DND-41 (cell line): ENCODE measurements at places on chromosomes 13 and 19.

DNA sequence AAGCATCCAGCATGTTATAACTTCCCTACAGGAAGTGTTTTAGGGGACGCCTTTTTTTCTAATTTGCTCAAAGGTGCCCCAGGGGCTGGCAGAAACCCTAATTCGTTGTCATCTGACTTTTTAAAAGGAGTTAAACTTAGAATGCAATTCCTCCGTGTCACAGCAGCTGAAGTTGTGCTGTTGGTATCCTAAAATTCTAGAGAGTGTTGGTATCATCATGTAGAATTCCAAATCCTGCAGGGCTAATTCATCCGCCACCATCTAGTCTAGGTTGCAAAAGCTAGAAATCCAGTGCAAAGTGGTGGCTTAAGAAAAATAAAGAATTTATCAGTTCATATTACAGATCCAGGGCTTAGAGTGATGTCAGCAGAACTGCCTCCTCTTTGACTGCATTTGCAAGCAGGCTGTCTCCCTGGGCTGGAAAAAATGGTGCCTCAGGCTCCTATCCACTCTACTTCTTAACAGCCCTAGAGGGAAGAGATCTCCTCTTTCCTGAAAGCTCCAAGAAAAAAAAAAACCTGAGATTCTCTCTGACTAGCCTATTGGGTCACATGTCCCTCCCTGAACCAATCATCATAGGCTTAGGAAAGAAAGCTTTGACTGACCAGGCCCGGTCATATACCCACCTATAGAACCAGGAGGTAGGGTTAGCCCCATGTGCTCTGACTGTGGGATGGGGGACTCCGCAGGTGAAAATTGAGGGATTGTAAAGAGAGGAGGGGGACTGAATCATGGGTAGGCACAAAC is 73.0 kb downstream of the MAP4K1 start:
- peak; percentile 37 for DNase-seq

- no peak for DNase-seq
Observed at GRCh38 chr13:30730526-30730925, 4.8 kb upstream of the ALOX5AP start.

GRCh38 chr19:11168568-11168967 is 13.0 kb upstream of the SPC24 start:
- DNase-seq, result no peak

DNA sequence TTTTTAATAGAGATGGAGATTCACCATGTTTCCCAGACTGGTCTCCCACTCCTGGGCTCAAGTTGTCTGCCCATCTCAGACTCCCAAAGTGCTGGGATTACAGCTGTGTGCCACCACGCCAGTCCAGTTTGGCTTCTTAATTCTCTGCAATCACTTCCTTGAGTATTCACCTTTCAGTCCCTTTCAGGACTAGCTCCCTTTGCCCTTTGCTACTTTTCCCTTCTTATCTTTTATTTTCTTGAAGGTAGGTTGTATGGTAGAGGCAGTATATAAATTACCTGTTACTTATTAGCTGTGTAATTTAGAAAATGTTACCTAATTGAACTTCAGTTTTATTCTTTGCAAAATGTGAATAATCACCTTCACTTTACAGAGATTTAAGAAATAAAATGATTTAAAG is 285.8 kb downstream of the FGF9 start:
- no peak for DNase-seq

DNA sequence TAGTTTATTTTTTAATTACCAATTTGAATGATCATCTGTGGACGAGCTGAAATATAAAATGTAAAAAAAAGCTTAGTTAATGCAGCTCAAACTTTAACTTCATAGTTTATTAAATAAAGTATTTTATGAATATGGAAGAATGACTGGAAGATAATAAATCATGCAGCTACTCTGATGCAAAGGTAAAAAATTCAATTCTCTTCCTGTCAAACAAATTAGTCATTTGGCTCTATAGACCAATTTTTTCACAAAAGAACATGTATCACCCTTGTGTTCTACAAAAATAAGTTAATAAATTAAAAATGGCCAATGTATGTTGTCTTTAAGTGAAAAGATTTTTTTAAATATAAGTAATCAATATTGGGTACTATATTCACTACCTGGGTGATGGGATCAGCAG is 26.2 kb downstream of the EXOSC8 start:
- DNase-seq, result no peak

DNA sequence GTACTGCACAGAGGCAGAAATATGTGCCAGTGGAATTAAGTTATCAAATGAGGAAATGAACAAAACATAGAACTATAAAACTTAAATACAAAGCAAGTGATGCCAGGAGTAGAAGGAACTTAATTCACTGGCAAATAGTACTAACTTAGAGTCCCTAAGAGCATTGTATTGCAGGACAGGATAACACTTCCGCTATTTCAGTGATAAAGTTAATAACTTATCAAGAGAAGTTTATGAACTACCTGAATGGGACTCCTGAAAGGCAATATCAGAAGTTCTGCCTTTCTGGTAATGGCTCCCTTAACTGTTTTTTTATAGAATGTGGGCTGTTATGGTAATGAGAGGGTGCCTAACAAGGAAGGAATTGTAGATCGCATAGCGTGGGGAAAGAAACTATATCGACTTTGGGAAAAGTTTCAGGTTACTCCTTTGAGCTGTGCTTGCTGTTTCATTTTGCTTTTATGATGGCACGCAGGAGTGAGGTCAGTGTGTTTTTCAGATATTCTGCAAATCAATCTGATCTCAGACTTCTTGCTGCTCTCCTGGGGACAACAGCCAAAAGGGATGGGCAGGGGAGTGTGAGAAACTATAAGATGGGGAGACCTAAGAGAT is 95.3 kb upstream of the MLNR start:
- no peak for DNase-seq

GRCh38 chr13:108911807-108912206 is 282.4 kb downstream of the MYO16 start:
- no peak for DNase-seq

GRCh38 chr13:65188721-65189120 is 2041.4 kb downstream of the PCDH9 start:
- DNase-seq, result no peak

- no peak for DNase-seq
Observed at GRCh38 chr13:38086721-38087120, 217.1 kb upstream of the TRPC4 start.

DNA sequence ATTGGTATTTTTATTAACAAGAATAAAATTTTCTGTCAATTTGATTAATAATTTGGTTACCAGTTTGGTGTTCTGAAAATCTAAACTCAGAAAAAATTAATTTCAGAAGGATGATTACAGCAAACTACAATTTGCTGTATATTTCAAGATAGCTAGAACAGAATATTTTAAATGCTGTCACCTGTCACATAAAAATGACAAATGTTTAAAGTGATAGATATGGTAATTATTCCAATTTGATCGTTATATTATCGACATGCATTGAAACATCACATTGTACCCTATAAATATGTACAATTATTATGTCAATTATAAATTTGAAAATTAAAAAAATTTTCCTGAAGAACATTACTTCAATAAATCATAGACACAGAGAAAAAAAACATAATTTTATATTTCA is 56.9 kb upstream of the SLITRK5 start:
- DNase-seq, result no peak

GRCh38 chr13:108769213-108770070 is 140.0 kb downstream of the MYO16 start:
- no peak for DNase-seq

GRCh38 chr19:30886222-30886621 is 463.0 kb downstream of the TSHZ3 start:
- no peak for DNase-seq

DNA sequence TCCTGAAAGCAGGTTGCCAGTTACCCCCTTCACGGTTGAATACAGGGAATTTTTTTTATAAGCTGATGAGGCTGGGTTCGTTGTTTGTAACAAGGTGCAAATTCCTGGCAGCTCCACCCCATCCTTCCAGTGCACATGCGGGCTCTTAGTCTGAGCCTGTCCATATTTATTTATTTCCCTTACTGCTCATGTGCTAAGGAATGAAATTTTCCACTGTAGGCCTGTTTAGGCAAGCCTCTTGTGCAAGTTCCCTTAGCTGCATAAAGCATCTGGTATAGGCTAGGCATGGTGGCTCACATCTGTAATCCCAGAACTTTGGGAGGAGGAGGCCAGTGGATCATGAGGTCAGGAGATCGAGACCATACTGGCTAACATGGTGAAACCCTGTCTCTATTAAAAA is 560.9 kb upstream of the PCDH9 start:
- no peak for DNase-seq

DNA sequence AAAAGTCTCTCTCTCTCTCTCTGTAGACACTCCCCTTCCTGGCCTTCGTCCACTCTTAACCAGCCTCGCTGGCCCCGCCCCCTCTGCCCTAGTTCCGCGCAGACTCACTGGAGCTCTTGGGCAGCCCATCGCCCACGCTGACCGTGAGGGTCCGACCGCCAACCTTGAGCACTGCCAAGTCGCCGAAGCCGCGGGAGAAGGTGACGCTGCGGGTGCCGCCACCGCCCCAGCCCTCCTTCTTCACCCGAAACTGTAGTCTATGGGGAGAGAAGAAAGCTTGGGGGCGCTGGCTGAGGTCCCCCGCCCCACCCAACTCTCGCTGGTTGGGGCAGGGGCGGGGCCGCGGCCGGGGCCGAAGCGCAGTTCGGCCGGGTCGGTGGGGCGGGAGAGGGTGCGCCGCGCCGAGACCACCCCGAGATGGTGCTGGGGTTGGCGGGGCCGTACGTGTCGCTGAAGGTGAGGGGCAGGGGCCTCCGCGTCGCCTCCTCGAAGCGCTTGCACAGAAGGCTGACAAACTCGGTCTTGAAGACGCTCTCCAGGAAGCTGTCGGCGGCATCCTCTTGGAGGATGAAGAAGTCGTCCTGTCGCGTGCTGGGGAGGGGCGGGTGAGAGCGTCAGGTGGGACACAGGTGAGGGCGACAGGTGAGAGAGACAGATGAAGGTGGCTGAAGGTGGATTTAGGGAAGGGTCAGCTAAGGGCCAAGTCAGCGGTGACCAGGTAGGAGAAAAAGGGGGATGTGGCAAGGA is 12.6 kb upstream of the ZNF414 start:
- no peak for DNase-seq

DNA sequence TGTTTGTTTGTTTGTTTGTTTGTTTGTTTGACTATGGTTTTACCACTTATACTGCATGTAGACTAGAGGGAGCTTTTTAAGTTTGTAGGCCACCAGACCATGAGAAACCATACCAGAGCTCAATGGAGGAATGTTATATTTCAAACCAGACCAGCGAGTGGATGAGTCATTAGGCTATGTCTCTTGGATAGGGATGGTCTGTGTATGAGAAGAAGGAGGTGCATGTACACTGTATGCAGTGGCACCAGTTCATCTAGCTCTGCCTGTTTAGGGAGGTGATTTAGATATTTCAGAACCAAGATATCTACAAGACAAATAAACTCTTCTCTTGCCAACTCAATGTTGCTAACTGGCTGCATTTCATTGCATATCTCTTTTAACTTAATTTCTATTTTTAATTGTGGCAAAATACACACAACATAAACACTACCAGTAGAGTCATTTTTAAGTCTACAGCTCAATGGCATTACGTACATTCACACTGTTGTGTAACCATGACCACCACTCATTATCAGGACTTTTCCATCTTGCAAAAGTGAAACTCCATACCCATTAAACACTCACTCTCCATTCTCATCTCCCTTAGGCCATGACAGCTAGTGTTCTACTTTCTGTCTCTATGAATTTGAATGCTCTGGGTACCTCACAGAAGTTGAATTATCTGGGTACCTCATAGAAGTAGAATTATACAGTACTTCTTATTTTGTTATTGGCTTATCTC is 29.2 kb downstream of the SYDE1 start:
- DNase-seq, result no peak

DNA sequence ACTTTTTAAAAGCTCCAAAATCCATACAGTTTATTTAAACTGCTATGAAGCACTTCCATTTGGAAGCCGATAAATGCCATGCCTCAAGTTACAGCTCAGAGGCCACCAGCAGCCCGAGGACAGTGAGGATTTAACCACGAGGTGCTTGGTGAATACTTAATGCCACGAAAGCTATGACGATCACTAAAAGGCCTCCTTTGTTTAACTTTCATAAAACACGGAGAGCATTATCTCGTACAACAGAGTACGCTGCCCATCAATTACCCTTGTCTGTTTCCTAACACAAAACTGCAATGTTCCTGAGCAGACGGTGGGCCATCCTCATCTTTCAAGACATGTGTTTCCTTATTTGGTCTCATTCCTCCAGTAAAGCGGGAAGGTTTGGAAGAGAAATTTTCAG is 58.4 kb downstream of the PEPD start:
- no peak for DNase-seq

GRCh38 chr19:19514215-19514657 is 1.1 kb downstream of the TSSK6 start:
- no peak for DNase-seq

- no peak for DNase-seq
Observed at GRCh38 chr19:29971002-29971401, 29.0 kb downstream of the URI1 start.
